NCI-H526 treated with DMSO at 0.1 percent for 48 hours (cell line): ENCODE measurements at places on chromosomes 12 and 14.

DNA sequence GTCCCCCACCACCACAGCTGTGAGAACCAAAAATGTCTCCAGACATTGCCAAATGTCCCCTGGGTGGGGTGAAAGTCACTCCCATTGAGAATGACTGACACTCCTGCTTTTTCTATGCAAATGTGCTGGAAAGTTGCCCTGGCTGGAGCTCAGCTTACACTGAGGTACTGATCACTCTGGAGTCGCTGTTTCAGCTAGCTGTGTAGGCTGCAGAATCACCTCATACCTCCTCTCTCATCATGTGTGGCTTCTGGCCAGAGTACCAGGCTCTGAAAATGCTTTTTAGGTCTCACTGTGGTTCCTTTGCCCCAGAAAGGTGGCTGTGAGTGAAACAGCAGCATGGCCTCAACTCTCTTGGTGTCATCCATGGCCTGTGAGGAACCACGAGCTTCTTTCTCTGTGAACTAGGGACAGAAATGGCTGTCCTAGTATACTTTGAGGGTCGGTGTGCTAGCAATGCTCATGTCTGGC lies 414.4 kb downstream of the DPF3 start:
- DNase-seq = no peak

DNA sequence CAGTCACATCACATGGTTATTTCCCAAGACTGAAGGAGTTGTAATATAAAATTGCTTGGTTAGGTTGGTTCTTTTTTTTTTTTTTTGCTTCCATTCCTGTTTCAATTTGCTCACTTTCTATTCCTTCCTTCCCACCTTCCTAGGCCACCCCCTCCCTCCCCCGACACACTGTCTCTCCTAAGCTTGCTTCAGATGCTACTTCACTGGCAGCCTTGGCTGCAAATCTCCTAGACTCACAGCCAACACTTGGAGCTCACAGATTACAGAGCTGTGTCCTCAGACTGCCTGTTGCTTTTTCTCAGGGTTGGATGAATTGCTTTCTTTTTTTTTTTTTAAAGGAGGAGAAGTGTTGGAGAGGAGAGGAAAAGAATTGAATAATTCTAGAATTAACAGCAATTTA lies 77.3 kb upstream of the GRIN2B start:
- DNase-seq = no peak

GRCh38 chr12:50006754-50007442 lies 18.4 kb downstream of the RACGAP1 start:
- peak; percentile 97 for DNase-seq

- peak; percentile 85 for DNase-seq
Measured at GRCh38 chr12:1594261-1595025, at the start of gene FBXL14. TSS of gene FBXL14 (minus strand) at chr12:1594581. CDS start at chr12:1594066, 515 bp downstream.

- no peak for DNase-seq
Measured at GRCh38 chr14:93085911-93086310, 29.8 kb downstream of the ITPK1 start.

GRCh38 chr14:94123296-94123695 lies 6.1 kb downstream of the IFI27L2 start:
- DNase-seq = no peak

DNA sequence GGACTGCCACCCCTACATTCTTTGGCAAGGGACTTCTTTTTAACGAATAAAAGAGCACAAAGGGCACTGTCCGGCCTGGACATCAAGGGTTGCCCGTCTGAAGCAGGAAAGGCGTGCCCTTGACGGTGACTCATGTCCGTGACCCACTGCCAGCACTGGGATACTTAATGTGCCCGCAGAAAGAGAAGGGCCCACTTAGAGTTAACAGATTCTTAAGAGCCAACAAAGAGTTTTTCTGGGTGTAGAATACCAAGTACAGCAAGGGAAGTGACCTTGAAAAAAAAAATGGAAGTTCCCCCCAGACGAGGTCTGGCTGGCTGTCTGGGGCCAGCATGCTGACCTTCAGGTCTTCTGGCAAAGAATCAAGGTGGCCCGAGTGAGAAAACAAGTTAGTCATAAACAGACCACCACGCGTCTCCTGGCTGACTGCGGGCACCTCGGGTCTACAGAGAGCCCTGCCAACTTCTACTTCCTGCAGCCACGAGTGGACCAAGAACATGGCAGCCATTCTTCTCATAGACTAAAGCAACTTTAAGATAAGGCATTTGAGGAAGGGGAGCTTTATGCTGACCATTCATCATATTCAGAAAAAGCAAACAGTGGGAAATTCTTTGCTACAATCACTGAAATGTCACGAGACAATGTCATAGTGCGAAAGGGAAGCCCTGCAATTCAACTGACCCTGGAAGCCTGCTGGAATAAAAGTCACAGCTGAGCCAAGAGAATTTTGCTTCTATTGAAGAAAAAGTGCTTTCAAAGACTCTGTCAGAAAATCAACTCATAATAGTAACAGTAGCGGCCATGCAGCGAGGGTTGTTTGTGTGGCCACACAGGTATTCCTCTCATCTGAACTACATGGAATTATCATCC lies 10.5 kb upstream of the SELPLG start:
- DNase-seq = no peak

GRCh38 chr14:74882103-74882920 lies 596 bp downstream of the DLST start:
- peak; percentile 52 for DNase-seq

GRCh38 chr12:3622021-3622821 lies 130.7 kb downstream of the CRACR2A start:
- DNase-seq = no peak

- DNase-seq = no peak
Measured at GRCh38 chr12:6784761-6785160, 4.6 kb upstream of the CD4 start.

DNA sequence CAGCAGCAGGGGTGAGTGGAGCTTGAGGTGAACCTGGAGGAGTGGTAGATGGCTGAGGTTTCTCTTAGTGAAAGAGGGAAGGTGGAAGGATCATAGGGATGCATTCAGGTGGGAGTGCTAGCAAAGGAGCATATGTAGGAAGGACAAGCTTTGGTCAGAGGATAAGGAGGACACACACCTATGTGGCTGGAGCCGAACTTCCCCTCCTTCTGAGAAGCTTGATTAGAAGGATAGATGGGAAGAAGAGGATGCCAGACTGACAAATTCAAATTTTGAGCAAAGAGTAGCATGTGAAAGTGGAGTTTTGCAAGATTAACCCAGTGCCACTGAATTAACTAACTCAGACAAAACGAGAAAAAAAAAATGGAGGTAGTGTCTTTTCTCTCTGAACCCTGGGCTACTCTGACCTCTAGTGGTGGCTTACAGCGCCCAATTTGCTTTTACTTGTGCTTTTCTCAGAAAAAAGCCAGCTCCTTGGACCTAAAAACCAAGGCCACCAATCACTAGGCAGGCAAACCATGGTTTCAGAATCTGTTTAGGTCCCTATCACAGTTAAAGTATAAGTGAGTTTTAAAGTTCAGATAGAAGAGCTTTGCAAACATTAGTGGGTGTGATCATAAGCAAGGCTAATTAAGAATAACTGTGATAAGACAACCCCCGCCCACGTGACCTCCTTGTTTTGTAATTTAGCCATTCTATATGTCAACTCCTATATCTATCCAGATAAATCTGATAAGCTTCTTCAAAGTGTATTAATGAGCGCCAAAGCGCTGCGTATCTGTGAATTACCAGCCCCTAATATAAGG lies 15.5 kb downstream of the EMP1 start:
- peak; percentile 56 for DNase-seq

DNA sequence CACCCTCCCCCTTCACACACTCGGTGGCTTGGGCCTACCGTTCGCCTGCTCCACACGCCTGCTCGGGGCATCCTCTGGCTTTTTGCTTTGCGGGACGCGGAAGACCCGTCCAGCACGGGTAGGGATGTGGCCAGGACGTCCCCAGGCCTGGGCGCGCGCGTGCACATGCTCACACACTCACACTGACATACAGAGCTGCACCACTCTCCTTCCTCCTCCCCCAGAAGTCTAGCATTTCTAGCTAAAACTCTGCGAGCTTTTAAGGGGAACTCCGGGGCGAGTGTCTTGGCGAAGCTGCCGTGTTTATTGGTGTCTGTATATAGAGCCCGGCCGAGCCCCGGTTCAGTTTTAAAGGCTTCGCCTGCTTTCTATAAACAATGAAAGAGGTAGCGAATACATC lies 5.0 kb downstream of the TBX5 start:
- no peak for DNase-seq

GRCh38 chr12:120739821-120740613 lies 14.4 kb downstream of the ACADS start:
- no peak for DNase-seq

DNA sequence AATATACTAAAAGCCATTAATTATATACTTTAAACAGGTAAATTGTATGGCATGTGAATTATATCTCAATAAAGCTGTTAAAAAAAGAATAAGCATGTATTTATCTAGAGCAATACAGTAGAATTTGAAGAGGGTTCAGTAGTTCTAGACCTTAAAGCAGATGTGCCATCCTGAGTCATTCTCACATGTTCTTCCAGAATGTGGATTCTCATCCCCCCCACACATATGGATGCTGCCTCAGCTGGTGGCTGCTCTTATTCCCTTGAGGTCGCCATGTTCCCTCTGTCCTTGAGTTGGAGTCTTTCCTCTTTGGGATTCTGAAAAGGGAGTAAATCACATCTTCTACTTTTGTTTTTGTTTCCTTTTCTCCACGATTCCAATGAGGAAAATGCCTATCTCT lies 321.3 kb downstream of the AEBP2 start:
- no peak for DNase-seq

GRCh38 chr12:105562199-105562971 lies 231.9 kb downstream of the C12orf75 start:
- no peak for DNase-seq

- DNase-seq = no peak
Measured at GRCh38 chr14:58750321-58751269, 112.8 kb downstream of the DACT1 start.

DNA sequence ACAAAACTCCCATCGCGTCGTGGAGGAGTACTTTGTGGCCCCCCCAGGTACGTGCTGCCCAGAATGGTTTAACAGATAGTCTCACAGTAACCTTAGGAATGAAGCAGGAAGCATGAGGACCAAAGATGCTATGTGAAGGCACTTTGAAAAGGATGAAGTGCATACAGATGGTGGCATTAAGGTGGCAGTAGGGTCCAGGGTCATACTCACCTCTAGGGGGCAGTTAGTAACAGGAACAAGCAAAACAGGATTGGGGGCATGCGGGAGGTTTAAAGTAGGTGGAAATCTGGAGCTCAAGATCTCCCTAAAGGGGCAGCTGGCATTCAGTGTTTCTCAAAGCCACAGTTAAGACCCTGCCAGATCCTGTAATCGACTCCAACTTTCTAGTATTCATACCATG lies 10.9 kb downstream of the GATC start:
- DNase-seq = no peak

GRCh38 chr14:61244009-61244408 lies 37.1 kb downstream of the TMEM30B start:
- peak; percentile 51 for DNase-seq

- no peak for DNase-seq
Measured at GRCh38 chr12:113061061-113061694, 4.6 kb downstream of the DTX1 start.

- DNase-seq = no peak
Measured at GRCh38 chr12:117127933-117128823, 29.0 kb upstream of the TESC start.

DNA sequence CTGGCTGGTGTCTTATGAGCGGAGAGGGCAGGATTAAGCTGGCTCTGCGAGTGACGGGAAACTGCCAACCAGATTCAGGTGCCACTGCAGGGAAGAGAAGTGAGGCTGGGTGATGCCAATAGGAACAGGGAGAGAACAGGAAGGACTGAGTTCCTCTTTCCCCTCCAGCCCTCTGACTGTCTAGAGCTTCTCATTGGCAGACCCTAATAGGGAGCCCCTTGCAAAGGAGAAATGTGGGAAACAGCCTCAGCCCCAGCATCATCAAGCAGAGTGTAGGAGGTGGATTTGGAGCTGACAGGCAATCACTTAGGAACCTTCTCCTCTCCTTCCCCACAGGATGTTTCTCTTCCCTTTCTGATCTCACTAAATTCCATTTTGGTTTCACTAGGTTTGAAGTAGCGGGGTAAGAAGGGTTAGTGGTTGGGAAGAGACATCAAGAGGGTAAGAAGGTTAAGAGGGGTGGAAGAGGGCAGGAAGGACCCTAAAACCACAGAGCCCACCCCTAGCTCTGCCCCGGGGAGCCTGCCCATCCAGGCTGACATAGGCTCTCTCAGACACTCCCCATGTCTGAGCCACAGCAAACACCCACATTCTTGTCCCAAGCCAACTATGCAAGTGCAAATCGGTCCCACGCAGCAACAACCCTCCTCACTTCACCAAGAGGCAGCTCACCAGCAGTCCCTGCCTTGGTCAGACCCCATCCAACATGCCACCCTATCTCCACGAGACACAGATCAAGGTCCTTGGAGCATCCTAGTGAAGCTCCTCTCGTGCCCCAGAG lies 111.1 kb downstream of the STAB2 start:
- no peak for DNase-seq

DNA sequence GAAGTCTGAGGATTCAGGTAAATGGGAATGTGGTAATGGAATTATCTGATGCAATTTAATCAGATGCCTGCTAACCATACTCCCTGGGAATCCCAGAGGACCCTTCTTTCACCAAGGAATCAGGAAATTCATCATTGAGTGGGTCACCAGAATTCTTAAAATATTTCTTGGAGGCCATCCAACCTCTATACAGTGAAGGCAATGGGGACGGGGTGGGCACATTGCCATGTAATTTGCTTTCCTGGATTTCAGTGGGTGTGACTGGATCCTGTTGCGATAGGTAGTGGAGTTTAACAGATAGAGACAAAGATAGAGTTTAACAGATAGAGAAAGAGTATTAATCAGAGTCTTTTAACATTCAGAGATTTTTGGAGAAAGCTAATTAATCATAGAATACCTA lies 394.4 kb downstream of the DAD1 start:
- no peak for DNase-seq

- no peak for DNase-seq
Measured at GRCh38 chr14:54676812-54677708, 110.1 kb downstream of the SAMD4A start.

- no peak for DNase-seq
Measured at GRCh38 chr12:118355843-118356242, 16.9 kb downstream of the TAOK3 start.
